ENCODE measurements at places on chromosomes 2 and 18.
A peak's percentile ranks its signal among the peaks of the same experiment; 100 is the strongest.

GRCh38 chr2:148967578-148967977 lies 70.9 kb upstream of the LYPD6B start:
- DNase-seq, result no peak

DNA sequence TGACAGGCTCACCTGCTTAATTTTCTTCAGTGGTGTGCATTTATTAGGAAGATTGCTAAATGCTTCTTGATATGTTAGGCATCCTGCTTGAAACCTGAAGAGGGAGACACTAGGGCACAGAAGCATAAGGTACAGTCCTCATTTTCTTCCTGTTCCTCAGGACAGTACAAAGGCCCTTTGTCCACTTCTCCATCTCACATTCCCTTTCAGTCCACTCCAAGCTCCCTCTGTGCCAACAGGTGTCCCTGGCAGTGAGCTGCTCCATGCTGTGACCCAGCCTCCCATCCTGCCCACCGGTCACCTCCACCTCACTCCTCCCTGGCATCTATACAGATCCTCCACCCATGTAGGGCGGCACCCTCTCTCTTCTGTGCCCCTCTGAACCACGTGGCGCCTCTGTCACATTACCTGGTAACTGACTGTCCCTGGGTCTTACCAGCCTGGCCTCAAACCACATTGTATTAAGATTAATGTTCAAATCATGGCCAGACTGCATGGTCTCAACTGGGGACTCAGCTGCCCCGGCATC lies 162.8 kb downstream of the VAPA start:
- no peak for DNase-seq

DNA sequence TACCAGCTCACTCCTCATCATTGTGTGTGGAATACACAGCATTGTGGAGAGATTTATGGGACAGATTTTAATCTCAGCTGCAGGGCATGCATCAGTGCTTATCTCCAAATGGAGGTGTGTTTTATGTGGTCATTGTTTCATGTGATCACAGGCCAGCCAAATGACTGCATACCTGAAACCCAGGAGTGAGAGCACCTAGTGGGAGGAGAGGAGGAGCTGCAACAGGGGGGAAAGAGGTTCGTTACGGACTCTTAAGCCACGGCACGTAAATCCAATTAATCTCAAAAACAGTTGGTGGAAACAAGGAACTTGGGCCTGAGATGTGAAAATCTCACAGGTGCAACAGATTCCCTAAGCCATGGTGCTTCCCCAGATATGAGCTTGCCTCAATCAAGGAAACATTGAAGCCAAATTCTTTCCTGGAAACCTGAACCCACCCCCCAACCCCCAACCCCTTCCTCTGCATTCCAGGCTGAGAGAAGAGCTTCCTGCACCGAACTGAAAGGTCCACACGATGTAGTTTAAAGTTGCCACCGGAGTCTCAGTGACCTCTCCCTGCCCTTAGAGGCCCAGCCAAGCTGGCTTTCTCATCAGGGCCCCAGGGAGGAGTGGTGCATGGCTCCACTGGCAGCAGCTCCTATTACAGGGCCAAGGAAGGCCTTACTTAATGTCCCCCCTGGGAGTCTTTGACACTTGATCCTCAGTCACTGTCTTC lies 167.4 kb downstream of the C1D start:
- DNase-seq, result no peak

DNA sequence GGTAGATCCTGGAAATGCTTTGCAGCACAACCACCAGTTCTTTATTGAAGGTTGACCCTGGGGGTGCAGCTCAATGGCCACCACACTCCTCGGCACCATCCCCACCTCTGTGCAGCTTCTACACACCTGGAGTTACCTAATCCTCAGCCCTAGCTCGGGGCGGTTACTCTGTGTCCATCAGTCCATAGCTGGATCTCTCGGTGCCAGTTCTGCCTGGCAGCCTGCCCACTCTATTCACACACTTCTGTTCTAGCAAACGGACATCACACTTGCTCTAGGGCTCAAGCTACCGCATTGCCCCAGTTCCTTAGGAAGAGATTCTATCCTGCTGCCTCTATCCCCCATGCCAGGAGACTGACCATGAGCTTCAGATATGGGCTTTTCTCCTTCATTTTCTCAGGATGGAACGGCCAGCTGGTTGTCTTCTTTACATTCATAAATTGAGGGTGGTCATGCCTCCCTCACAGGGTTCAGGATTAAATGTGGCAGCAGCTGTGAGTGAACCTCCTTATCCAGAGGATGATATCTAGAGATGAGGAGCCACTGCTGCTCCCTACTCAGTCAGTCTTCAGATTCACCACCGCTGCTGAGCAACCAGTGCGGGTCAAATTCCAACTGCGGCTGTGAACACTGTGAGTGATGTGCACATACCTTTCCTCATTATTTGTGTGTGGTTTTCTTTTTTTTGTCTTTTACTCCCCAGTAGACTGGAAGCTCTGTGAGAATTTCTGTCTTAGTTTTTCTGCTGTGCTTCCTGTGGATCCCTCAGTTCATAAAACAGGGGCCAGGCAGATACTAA lies 66.9 kb upstream of the TRIB2 start:
- DNase-seq, result no peak

GRCh38 chr2:60356346-60356745 lies 197.1 kb downstream of the BCL11A start:
- peak; percentile 21 for DNase-seq

- DNase-seq, result no peak
These were observed 108.4 kb upstream of the ARL5A start for GRCh38 chr2:151936626-151937025.

DNA sequence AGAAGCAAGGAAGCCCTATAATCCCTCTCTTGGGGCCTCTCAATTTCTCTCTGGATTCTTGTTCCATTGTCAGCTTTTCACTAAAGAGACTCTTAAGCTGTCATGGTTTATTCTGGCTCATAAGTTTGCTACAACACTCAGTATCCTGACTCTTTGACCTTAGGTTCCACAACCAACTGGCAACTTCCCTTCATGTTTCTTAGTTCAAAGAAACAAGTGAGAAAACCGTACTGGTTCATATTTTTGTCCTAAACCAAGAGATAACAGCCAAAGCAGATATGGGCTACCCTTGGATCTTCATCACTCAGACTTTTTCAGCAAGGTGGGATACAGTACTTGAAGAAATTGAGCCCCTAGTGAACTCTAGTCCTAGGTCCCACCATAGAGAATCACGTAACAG lies 109.9 kb upstream of the CRIM1 start:
- DNase-seq, result peak; percentile 10

DNA sequence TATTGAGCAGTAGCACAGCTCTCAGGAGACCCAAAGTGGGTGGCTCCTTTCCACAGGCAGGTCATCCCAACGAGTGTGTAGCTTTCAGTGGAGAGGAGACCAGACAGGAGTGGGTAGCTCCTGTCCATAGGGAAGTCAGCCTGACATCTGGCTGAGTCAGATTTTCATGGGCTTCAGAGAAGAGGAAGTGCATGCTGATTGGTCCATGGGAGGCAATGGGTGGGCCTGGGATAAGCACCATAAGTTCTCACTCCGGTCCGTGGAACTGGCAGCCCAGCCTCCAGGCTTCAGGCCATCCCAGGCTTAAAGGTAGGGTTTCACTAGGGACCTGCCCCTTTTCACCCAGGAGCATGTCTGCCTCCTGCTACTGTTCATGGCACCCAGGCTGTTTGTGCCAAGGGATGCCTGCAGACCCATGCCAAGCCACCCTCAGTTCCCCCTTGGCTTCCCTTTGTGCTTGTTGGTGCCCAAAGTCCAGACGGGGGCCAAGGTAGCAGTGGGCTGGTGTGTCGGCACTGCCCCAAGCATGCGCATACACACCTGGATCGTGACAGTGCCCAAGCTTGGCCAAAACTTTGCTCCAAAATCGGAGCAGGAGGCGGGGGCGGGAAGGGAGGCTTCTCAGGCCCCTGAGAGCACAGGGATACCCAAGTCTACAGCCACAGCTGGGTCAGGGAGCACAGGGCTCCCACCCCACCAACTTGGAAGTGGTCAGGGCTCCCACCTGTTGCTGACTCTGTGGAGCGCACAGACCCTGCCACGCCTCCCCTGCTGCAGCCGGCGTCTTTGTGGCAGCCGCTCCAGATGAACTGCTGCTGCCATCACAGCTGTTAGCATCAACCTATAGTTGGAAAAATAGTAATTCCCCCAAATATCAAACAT lies 26.4 kb downstream of the MARCHF7 start:
- no peak for DNase-seq

DNA sequence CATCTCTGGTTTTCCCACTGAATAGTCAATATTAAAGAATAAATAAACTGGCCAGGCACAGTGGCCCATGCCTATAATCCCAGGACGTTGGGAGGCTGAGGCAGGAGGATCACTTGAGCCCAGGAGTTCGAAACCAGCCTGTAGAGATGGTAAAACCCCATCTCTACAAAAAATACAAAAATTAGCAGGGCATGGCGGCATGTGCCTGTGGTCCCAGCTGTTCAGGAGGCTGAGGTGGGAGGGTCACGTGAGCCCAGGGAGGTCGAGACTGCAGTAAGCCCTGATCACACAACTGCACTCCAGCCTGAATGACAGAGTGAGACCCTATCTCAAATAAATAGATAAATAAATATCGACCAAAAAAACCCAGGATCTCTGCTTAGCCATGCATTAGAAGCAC lies 50.2 kb upstream of the BIN1 start:
- DNase-seq, result no peak

DNA sequence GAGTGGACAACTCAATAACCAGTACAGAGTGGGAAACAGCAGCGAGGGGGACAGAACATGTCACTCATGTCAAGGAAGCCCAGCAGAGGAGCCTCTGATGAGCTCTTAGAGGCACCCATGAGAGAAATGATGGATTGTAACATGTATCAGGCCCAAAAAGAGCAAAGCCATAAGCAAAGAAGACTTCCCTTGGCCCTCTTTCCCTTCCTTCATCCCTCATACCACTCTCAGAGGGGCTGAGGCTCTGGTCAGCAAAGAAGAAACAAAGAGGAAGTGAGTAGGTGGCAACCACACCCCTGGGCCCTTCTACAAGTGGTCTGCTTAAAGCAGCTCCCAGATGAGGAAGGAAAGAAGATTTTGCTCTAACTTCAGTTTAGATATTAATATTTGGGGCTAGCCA lies 112.8 kb downstream of the CDC42EP3 start:
- DNase-seq, result no peak

DNA sequence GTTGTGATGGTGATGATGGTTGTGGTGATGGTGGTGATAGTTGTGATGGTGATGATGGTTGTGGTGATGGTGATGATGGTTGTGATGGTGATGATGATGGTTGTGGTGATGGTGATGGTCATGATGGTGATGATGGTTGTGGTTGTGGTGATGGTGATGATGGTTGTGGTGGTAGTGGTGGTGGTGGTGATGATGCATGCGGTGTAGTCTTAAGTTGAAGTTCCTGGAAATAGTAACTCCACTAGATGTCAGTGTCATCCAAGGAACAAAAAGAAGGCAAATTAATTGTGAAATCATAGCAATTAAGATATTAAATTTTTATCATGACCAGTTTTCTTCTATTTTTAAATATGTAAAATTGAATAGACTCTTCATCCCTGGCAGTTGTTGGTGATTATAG lies 309.2 kb downstream of the AGAP1 start:
- no peak for DNase-seq

DNA sequence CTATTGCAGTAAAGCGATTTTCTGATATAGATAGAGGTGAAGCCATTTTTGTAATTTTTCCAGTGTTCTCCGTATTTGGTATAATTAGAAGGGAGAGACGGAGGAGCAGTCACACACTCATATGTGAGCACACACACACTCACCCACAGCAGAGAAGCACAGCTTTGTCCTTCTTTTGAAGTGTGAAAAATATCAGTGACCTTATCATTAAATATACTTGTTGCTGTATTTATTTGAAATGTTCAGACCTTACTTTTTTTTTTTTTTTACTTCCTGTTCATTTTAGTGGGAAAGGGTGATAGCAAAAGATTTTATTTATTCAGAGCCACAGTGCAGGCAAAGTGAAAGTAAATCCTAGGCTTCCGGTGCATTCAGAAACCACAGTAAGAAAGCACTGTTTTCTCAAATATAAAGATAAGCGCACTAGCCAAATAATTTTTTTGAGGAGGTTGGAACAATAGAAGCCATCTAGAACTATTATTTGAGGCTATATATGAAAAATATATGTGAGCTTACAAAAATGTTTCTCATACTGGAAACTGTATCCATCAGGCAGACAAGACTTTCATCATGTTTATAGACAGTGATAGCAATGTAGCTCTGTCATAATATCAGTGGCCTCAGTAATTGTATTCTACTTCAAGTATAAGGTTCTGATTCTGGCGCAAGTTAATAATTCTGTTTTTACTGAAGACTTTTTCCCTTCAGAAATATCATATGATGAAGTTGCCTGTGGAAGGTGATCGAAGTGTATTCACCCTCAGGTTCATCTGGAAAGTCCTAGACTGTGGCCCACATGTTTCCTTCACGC lies 37.2 kb downstream of the TSHZ1 start:
- peak; percentile 18 for DNase-seq

GRCh38 chr2:73386342-73386868 lies 769 bp downstream of the ALMS1 start:
- no peak for DNase-seq

- DNase-seq, result no peak
These were observed 77.7 kb downstream of the RHOB start for GRCh38 chr2:20524412-20525040.

DNA sequence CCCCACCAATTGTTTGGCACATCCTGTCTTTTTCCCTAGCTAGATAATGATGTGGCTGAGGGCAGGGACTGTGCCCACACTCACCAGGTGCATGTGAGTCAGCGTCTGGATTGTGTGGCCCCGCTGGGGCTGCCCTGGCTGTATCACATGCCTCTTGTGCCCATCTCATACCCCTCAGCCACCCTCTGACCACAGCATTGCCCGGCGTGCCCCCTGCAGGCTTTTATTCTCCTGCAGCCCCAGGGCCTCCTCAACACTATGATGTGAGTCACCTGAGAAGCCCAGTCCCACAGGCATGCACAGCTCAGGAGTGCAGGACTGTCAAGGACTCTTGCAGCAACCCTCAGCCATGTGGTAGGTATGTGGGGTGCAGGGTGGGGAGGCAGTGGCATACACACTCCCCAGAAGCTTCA lies 14.8 kb upstream of the STEAP3 start:
- DNase-seq, result no peak

GRCh38 chr2:95001701-95002100 lies 23.8 kb upstream of the MAL start:
- no peak for DNase-seq

DNA sequence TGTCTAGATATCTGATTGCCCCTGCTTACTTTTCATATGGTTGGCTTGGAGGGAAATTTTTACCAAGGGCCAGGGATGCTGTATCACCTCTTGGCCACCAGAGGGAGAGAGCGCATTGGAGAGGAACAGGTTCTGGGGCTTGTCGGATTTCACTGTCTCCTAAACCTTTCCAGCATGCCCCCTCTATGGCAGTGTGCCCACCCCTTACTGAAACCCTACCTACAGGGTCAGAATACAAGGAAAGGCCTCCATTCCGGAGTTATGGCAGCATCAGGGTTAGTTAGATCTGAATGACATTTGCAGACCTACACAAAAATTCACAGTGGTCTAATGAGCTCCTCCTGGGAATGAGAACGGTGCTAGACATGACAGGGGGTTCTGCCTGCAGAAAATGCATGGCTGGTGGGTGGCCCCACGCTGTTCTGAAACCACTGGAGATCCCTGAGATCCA lies 5.8 kb downstream of the SLC14A2 start:
- DNase-seq, result peak; percentile 35

GRCh38 chr2:239814116-239814860 lies 210.9 kb downstream of the NDUFA10 start:
- no peak for DNase-seq

Data from MM.1S (cell line).